ENCODE measurements at places on chromosomes 4 and X.

GRCh38 chrX:30607155-30607554 is 29.6 kb upstream of the TASL start:
- no peak for DNase-seq

GRCh38 chr4:93761286-93761685 is 67.3 kb upstream of the ATOH1 start:
- DNase-seq = no peak

DNA sequence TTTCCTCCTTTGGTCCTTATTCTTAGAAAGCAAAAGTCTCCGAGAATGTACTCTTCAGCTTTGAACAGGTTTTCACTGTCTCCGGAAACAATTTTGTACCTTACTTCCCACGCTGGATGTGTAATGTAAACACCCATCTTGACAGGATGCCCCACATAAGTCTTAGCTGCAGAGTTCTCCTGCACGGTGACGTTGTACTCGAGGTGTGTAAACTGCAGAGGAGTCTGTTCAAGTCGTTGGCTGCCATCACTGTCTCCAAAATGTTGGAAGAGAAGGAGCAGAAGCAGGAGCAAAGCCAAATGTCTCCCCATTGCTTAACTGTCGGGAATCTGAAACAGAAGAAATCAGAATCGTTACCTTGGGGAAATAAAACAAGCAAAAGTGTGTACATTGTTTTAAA is 14.1 kb downstream of the FAT1 start:
- DNase-seq = no peak

DNA sequence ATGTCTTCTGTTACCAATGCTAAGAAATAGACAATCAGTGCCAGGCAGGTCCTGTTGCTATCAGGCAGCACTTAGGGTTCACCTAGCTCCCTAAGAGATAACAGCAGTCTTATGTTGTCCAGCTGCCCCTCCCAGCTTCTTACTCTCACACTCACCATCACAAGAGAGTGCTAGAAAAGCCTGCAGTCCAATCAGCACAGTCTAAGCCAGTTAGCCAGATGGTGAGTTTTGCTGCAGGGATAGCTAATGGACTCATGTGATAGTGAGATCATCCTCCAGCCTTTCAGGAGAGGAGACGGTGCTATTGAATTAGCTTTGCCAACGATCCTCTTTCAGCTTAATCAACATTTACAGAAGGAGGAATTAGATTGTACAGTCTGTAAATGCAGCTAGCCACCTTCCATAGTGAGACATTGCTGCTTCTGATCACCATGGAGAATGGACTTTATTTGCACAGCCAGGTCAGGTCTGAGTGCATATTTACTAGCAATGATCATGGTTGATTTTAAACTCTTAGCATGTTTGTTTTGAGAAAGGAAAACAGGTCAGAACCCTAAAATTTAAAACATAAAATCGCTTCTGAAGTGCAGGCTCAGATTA is 438.3 kb downstream of the CENPC start:
- peak; percentile 28 for DNase-seq

- no peak for DNase-seq
Observed at GRCh38 chr4:79087071-79087470, 147.8 kb upstream of the PAQR3 start.

DNA sequence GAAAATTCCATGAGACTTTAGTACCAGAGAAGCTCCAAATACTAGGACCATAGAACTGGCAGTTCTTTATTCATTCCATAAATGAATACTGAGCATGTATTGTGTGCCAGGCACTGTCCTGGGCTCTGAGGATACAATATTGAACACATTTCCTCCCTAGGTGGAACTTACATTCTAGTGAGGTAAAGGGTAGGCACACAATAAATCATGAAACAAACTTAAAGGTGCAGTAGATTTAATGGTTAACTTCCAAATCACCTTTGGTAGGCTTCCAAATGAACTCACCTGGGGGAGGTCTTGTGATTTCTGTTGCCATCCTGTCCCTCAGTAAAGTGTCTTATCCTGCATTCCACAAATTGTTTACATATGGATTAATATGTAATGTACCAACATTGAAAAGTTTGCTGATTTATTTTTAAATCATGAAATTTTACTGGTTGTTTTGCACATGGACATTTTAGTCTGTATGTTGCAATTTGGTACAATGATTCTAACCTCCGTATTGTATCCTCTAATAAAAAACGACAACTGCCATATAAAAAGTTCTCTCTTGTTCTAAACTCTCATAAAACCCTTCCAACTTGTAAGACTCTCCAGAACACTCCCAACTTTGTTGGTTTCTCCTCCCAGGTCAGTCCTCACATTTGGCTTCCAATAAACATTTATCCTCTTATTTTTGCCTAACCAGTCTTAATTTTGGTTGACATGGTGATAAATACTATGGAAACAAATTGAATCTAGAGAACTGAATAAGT is 4.5 kb upstream of the MAGEA11 start:
- no peak for DNase-seq

DNA sequence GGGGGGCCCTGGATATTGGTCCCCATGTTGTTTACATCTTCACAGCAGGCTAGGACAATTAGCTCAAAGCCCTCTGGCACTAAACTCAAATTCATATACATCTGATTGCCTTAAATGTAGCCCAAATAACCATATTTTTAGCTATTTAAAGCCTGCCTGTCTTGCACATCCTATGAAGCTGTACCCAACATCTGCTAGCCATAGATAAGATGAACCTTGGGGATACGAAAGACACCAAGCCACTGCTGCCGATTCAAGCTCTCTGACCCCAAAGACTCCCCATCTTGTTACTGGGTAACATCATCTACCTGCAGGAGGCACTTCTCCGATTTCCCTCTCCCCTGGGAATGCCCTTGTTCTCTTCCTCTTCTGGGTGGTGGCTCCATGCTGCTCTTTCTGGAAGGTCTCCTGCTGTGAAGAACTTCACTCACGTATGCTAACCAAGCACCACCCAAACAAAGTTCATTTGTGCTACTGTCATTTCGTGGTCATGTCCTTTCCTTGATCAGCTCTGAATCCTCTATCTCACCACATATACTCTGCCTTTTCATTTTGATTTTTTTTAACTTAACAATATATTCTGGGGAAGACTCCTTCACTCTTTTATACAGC is 107.7 kb upstream of the ATXN3L start:
- DNase-seq = no peak

GRCh38 chr4:16192057-16192456 is 34.2 kb downstream of the TAPT1 start:
- DNase-seq = no peak

- no peak for DNase-seq
Observed at GRCh38 chr4:169229571-169230028, 41.2 kb downstream of the SH3RF1 start.

GRCh38 chr4:37632836-37633235 is 53.3 kb downstream of the RELL1 start:
- DNase-seq = no peak

GRCh38 chr4:56440983-56441382 is 4.9 kb downstream of the PAICS start:
- DNase-seq = no peak

GRCh38 chr4:37757761-37758160 is 68.7 kb upstream of the PGM2 start:
- DNase-seq = no peak

DNA sequence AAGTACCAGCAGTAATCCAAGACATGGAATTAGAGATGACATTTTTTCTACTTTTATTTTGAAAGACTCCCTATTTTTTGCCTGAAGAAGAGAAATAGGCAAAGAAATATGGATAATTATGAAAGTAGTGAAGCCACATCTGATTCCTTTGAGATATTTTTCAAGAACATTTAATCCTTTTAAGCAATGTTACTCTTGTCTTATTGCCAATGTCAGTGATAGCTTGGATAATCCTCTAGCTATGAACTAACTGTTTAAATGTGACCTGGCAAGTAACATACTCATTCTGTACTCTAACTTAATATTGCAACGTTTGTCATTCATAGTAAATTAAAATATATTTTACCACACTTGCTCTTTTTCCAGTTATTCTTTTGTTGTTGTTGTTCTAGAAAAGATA is 181.3 kb downstream of the VEGFC start:
- DNase-seq = no peak

- DNase-seq = no peak
Observed at GRCh38 chr4:780716-781492, 45.0 kb downstream of the CPLX1 start.

DNA sequence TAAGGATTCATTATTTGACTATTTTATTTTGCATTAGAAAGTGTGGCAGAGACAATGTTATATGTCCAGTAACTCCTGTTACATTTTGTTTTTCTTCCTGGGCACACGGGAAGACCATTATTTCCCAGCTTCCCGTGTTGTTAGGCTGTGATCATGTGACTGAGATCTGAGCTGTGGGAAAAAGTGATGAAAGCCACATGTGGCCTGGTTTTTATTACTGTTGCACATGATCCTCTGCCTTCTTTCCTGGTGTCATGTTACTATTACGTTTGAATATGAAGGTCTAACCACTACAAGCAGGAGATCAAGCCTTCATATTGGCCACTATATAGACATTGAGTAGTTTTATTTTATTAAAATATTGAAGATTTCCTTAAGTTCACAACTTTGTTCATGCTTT is 28.2 kb upstream of the MID1 start:
- no peak for DNase-seq

All from NCI-H187 (cell line).